ENCODE measurements at places on chromosomes 1 and 21. TPM values are rescaled to one million over a fixed set of nuclear protein-coding genes. Genes with fewer than 3 reads are reported as not detected.

The GBP1 gene
- total RNA-seq = 16.5 TPM

The FMO4 gene
- 0.70 TPM for total RNA-seq

The LAX1 gene
- total RNA-seq = 16.6 TPM

The GNL2 gene
- total RNA-seq = 43.4 TPM

- no peak for DNase-seq
Observed at GRCh38 chr1:43861988-43862735, 71.4 kb upstream of the ARTN start.

- no peak for DNase-seq
Observed at GRCh38 chr21:31566064-31566463, 93.4 kb upstream of the SOD1 start.

DNA sequence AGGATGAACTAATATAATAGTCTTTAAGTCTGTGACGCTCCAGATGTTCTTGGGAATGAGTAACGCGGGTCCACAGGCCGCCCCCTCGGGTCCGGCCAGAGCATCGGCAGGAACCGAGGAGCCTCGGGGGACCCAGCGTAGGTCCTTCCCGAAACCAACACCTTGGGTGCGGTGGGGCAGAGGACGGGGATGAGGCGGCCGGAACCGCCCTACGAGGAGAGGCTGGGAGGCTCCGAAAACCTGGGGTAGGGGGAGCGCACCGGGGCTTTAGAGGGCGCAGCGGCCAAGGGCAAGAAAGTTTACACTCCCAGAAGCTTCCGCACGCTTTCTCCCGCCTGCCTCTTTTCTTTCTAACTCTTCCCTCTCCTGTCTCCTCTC is 7.1 kb downstream of the DMRTA2 start:
- no peak for DNase-seq

GRCh38 chr1:46176211-46176865 is at the start of gene P3R3URF:
Gene P3R3URF (minus strand): TSS chr1:46176488. CDS start chr1:46176471, 17 bp downstream.
- no peak for DNase-seq

GRCh38 chr1:154998818-154999570 is 3.6 kb upstream of the ZBTB7B start:
- peak; percentile 52 for DNase-seq

Measured in CD4-positive, alpha-beta T cell (primary cell).